ENCODE measurements at places on chromosomes 3 and 15. TPM values are rescaled to one million over a fixed set of nuclear protein-coding genes. Genes with fewer than 3 reads are reported as not detected.
A peak's percentile ranks its signal among the peaks of the same experiment; 100 is the strongest.

GRCh38 chr3:23590424-23591273 is 215.1 kb upstream of the UBE2E1 start:
- DNase-seq, result no peak

DNA sequence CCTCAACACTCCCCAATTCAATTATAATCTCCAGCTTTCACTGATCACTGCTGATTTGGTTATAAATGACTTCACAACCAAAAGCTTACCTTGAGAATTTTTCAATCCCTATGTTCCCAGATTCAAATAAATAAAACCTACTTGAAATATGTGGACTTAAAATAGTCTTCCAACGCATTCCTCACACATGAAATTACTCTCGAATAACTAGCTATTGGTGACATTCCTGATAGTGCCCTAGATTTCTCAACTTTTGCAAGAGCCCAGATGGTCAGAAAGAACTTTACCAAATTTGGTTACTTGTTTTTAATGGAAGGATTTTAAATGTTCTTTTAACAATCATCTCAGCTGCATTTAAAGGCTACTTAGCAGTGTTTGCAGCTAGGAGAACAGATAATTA is 605.5 kb downstream of the FHIT start:
- no peak for DNase-seq

GRCh38 chr3:20352546-20353179 is 166.7 kb upstream of the SGO1 start:
- peak; percentile 15 for DNase-seq

DNA sequence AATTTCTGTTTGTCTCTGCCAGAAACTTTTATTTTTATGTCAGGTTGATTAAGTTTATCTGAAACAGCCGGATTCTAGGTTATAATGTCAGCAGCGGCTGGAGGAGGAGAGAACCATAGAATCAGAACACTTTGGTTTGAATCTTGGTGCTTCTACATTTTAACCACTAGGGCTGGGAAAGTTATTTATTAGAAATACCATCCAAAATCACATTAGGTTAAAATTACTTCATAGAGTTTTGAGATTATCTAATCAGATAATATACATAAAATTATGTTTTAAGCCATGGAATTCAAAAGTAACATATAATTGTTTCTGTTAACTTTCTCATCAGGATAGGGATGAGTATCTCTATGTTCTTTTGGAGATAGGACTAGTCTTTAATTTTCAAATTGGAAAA is 502.9 kb downstream of the ROBO1 start:
- no peak for DNase-seq

- no peak for DNase-seq
Measured at GRCh38 chr3:114651555-114651954, 357.7 kb downstream of the TIGIT start.

DNA sequence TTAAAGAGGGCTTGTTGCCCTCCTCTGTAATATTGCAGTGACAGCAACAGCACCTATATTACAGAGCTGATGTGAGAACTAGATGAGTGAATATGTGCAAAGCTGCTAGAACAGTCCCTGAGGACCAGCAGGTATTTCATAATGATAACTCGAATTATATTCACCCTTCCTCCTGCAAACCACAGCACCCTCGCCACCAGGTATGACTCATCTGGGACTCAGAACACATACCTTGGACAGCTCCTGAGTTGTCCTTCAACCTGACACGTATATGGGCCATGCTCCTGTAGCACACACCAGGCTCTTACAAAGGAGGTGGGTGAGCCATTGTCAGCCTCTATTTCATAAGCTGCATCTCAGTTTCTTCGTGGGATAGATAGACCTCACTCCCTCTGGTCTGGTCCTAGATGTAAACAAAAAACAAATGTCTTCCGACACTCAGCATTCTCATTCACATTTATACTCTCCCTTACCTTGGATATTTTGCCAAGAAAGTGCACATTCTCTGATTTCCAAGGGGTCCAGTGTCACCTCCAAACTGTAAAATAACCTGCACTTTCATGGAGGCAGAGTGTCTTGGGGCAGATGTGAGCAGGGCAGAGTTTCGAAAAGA is 124.5 kb downstream of the TLE3 start:
- peak; percentile 57 for DNase-seq

GRCh38 chr3:46463120-46463867 is 1.4 kb downstream of the LTF start:
- DNase-seq, result no peak

DNA sequence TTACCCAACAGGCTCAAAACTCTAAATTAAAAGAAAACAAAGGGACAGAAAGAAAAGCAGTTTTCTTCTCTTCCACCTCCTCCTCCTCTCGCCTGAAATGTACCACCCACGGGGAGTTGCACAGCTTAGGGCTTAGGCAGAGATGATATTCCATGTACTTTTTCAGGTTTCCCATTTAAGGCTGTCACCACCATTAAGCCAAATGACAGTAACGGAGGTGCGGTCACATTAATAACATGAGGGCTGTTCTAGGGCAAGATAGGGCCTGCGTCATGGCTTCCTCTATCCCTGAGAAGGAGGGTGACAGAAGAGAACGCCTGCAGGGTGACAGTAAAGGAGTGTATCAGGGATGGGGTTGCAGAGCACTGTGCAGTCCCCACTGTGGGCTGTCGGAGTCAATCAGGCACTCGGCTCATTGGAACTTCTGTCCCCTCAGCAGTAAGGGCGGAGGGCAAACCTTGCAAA is 51.7 kb upstream of the TJP1 start:
- no peak for DNase-seq

DNA sequence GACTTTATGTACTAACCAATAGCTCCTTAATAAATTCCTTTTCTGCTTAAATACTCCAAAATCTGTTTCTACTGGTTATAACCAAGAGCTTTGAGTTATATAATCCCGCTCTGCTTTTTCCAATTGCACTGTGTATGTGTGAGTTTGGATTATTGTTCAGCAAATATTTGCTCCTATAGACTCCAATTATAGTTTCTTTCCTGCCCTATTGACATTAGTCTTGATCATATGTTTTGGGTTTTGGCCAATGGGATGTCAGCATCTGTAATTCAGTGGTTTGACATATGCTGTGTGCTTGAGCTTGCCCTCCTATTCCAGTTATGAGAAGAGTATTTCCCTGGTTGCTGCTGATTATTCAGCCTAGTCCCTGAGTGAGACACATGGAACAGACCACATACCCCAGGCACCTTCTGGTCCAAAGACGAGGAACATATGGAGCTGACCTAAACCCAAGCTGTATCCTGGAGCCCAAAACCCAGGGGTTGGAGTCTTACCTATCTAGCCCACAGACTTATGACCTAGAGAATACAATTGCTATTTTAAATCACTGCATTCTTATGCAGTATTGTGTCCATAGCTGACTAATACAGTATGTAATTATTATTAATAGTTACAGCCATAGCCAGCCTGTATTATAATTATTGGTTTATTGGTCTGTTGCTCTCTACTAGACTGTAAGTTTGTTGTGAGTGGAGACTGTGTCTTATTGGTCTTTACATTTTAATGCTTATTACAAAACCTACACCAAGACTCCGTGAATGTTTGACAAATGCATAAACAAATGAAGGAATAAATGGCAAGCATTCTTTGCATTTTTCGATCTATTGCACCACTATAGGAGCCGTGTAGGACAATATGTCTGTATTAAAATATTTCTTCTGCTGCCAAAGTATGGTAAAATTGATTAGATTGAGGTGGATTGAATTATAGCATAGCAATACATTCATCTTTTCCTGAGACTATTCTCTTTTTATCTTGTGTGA is 11.7 kb upstream of the ZNF280D start:
- no peak for DNase-seq

GRCh38 chr3:187021748-187022402 is 91.5 kb downstream of the ST6GAL1 start:
- DNase-seq, result no peak

DNA sequence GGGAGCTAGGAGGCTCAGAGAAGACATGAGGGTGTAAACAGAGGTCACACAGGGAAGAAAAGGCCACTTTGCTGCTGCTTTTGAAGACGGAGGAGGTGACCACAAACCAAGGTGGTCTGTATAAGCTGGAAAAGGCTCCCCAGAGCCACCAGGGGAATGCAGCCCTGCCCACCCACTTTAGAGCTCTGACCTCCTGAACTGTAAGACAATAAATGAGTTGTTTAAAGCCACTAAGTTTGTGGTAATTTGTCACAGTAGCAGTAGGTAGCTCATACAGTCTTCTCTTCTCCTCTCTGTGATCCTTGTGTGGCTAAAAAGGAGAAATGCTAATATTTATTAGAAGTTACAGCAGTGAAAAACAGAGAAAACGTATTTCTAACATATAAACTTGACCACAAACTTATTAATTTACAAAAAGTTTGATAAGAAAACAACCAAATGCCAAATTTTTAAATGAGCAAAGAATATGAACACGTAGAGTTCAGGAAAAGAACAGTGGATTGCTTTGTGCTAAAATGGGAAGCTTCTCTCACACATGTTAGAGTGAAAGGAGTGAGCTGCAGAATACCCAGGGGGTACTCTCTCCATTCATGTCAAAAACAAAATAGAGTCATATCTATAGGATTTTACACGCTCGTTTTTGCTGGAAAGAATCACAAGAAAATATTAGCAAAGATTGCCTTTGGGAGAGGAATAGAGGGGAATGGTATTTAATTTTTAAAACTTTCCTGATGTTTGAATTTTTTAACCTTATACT is 71.0 kb downstream of the NOX5 start:
- DNase-seq, result no peak

DNA sequence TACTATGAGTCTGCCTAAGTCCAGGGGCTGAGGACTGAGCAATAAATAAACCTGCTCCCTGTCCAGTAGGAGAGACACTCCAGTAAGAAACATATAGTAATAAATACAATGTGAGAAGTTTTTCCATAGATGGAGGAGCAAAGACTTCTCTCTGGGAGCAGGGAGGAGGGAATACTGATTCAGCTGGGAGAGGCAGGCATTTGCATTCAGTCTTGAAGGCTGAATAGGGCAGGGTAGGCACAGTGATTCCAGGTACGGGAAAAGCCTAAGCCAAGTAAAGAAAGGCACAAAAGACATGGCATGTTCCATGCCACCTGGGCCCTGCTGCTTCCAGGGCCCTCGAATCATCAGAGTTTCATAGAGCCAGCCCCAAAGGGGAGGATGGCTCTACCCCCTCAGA is 59.6 kb upstream of the GLCE start:
- DNase-seq, result no peak

GRCh38 chr3:189954733-189955665 is 165.7 kb downstream of the P3H2 start:
- DNase-seq, result peak; percentile 69

GRCh38 chr3:69252631-69253030 is 130.2 kb upstream of the LMOD3 start:
- DNase-seq, result peak; percentile 90

DNA sequence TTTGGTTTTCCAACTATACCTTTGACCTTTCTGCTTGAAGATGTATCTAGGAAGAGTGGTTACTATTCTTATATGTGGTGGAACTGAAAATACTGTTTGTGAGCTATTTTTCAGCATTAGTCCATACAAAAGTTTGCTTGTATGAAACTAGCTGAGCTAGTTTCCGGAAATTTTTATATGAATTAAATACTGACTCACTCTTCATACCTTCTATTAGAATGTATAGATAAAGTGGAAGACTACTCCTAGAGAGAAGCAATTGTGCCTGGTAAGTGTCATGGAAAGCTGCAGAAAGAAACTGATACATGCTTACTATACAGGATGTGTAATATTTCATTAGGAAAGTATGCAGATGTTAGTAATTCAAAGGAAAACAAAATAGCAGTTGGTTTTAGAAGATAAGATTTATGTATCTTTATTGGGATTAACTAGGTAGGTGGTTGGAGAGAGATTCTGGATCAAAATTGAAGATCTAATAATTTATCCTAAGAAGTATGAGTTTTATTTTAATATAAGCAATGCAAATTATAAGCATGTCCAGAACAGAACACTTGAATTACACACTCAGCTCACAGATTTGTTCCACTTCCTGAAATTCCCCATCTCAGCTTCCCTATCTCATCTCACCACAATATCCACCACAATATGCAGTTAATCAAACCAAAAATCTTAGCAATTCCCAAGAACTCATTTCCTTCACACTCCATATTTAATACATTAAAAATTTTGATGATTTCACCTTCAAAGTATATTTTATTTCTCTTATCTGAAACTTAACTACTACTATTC is 82.8 kb downstream of the BCHE start:
- DNase-seq, result peak; percentile 2

GRCh38 chr15:88256279-88257230 is at the start of gene NTRK3:
Gene NTRK3, minus strand, starts transcription at chr15:88256739. Its CDS starts 586 bp downstream, at chr15:88256153.
- no peak for DNase-seq

DNA sequence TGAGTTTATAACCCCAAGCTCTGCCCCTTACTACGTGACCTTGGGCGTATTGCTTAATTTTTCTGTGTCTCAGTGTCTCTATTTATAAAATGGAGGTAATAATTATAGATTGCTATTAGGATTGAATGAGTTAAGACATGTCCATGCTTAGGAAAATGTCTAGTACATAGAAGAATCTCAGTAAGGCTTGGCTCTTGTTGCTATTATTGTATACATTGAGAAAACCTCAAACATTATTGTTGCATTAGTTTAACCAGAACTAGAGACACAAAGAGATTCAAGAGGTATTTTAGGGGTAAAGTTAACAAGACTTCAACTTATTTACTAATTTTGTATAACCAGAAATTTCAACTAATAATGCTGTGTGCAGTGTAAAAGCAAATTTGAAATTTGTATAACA is 66.7 kb downstream of the MEF2A start:
- peak; percentile 13 for DNase-seq

- DNase-seq, result no peak
Measured at GRCh38 chr3:129625072-129625874, 18.8 kb upstream of the PLXND1 start.

The CRABP1 gene
- not detected for total RNA-seq

The DNAH12 gene
- 0.13 TPM for total RNA-seq
